Hair follicular keratinocyte (primary cell): ENCODE measurements at places on chromosomes 2 and 18. TPM values are rescaled to one million over a fixed set of nuclear protein-coding genes. Genes with fewer than 3 reads are reported as not detected.

Gene GAREM1
- total RNA-seq: 3.4 and 5.2 TPM in 2 replicates

Gene ASXL3
- total RNA-seq: 0.11 TPM in 1 of 2 replicates, not detected in the other

Gene TNS1
- total RNA-seq: 0.39 and 4.2 TPM in 2 replicates

Gene STARD6
- total RNA-seq: not detected in 2 replicates

Gene HOXD1
- total RNA-seq: not detected in 2 replicates

Gene AAK1
- 19.0 and 20.5 TPM in 2 replicates for total RNA-seq

Gene PCARE
- not detected in 2 replicates for total RNA-seq

Gene KCNG3
- total RNA-seq: not detected in 2 replicates

Gene RIT2
- total RNA-seq: not detected in 2 replicates

Gene C2orf66
- total RNA-seq: not detected in 2 replicates

Gene CRIM1
- total RNA-seq: 86.2 and 90.8 TPM in 2 replicates

Gene SERPINB5
- 426 and 507 TPM in 2 replicates for total RNA-seq

Gene RNF25
- 25.2 and 32.5 TPM in 2 replicates for total RNA-seq

Gene MGAT4A
- total RNA-seq: 0.16 and 0.53 TPM in 2 replicates

Gene KCNG2
- total RNA-seq: not detected in 2 replicates

Gene ABCB11
- total RNA-seq: not detected in 2 replicates

Gene RAMP1
- total RNA-seq: 7.5 and 8.2 TPM in 2 replicates

Gene ARMC9
- total RNA-seq: 13.4 and 16.0 TPM in 2 replicates

Gene ANKRD53
- 0.27 TPM in 1 of 2 replicates, not detected in the other for total RNA-seq

Gene SOCS6
- total RNA-seq: 13.0 and 13.5 TPM in 2 replicates

Gene RNF144A
- total RNA-seq: 2.2 and 3.6 TPM in 2 replicates

Gene CHRNG
- total RNA-seq: not detected in 2 replicates

Gene HOXD13
- not detected in 2 replicates for total RNA-seq

Gene UGT1A5
- not detected in 2 replicates for total RNA-seq

Gene SCG2
- total RNA-seq: not detected in 2 replicates

Gene LAMA1
- 20.2 and 36.9 TPM in 2 replicates for total RNA-seq

Gene POTEI
- total RNA-seq: not detected in 2 replicates

Gene PTH2R
- 0.04 TPM in 1 of 2 replicates, not detected in the other for total RNA-seq

Gene CDK5R2
- 0.55 TPM in 1 of 2 replicates, not detected in the other for total RNA-seq

Gene ARHGEF33
- total RNA-seq: 0.08 TPM in 1 of 2 replicates, not detected in the other

Gene SPC25
- 2.0 and 8.8 TPM in 2 replicates for total RNA-seq

Gene DSEL
- 1.6 and 2.2 TPM in 2 replicates for total RNA-seq

Gene IGFBP2
- 2.4 and 52.5 TPM in 2 replicates for total RNA-seq

Gene GPR45
- total RNA-seq: not detected in 2 replicates

Gene NEB
- total RNA-seq: under 0.01 TPM in 1 of 2 replicates, not detected in the other

Gene ALK
- total RNA-seq: under 0.01 TPM in 1 of 2 replicates, not detected in the other

Gene MYO5B
- 2.5 and 7.7 TPM in 2 replicates for total RNA-seq

Gene SERPINB13
- total RNA-seq: 2.6 and 8.0 TPM in 2 replicates

Gene C2orf72
- not detected in 2 replicates for total RNA-seq

Gene SMPD4
- total RNA-seq: 34.5 and 45.2 TPM in 2 replicates

Gene TXNDC2
- total RNA-seq: 0.34 TPM in 1 of 2 replicates, not detected in the other

Gene TEX51
- not detected in 2 replicates for total RNA-seq

Gene SLC8A1
- total RNA-seq: 6.8 and 9.1 TPM in 2 replicates

Gene ZC3H15
- total RNA-seq: 66.2 and 74.8 TPM in 2 replicates
